ENCODE measurements at places on chromosomes 2 and 18.

DNA sequence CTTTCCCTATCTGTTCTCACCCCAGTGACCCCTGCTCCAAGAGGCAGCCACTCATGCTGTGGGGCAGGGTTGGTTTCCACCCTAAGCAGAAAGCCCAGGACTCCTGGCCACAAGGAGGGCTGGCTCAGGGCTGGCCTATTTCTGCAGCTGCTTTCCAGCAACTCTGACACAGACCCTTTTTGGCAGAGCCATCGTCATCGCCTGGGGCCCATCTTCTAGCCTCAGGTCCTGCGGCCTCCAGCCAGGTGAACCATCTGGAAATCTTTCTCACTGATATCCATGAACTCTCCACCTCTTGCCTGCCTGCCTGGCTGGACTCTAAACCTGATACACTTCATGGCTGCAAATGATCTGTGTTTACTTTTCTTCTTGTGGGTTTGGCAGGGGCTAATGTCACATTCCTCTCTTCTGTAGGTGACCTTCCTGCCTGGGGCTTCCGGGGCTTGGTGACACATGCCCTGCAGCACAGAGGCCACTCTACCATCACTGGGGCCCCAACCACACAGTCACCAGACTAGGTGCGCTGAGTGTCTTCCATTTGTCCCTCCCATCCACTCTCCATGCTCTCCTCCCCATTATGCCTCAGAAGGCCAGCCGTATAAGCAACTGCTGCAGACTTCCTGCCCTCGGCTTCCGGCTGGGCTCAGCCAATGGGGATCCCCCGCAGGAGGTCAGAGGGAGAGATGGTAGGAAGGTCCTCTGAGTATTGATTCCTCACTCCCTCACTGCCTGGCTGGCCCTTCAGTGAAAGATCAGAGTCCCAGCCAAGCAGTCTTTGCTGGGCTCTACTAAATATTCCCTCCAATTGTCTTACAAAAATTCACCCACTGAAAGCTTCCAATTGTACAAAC lies 9.7 kb upstream of the COPS8 start:
- H3K4me3 ChIP-seq: no peak overlapping the region
- no peaks in the 10 kb centered on the region for H3K36me3 ChIP-seq
- no peaks in the 10 kb centered on the region for H3K4me1 ChIP-seq
- no peak for DNase-seq

- H3K27ac ChIP-seq: no peak overlapping the region
- DNase-seq: no peak
- no peak overlapping the region for H3K4me3 ChIP-seq
- no peaks in the 10 kb centered on the region for H3K4me1 ChIP-seq
Observed at GRCh38 chr2:196266351-196266750, 95.0 kb upstream of the STK17B start.

DNA sequence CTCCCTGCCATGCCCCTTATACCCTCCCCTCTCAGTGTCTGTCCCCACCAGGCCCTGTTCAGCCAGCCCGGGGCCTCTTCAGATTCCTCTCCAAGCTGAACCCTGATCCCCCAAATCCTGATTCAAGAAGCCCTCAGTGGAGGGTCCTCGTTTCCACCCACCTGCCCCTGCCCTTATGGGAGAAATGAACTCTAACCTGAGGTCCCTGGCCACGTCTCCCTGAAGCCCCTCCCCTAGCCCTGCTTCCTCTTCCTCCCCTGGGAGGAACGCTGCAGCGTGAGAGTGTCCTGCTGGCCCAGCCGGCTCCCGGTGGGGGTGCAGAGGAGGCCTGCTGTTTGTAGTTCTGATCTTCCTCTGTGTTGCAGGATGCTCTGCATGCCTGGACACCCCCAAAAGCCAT lies 56.7 kb upstream of the GLI2 start:
- no peaks in the 10 kb centered on the region for H3K36me3 ChIP-seq
- DNase-seq: no peak
- H3K4me1 ChIP-seq: no peaks in the 10 kb centered on the region
- H3K27ac ChIP-seq: no peak overlapping the region

GRCh38 chr2:55408098-55408882 lies 11.4 kb downstream of the CCDC88A start:
- H3K27me3 ChIP-seq: no peaks in the 10 kb centered on the region
- H3K27ac ChIP-seq: no peak overlapping the region
- H3K4me1 ChIP-seq: no peaks in the 10 kb centered on the region
- no peaks in the 10 kb centered on the region for H3K36me3 ChIP-seq
- DNase-seq: no peak

DNA sequence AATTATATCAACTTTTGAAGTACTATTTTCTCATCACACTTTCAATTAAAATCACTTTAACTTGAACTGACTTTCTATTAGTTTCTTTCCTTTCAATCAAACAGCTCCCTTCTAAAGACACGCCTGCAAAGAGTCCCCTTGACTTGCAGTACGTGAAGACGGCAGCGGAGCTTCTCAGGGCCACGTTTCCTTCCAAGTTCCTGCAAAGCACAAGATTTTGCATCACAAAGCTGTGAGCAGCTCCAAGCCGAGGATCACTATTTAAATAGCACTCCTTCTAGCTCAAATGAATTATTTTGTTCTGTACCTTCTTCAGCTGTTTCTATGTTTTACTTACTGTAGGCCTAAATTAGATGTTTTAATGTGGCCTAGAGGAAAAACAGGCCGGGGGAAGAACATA lies 30.8 kb downstream of the SH3YL1 start:
- no peak overlapping the region for H3K4me3 ChIP-seq
- H3K4me1 ChIP-seq: no peaks in the 10 kb centered on the region
- H3K36me3 ChIP-seq: no peaks in the 10 kb centered on the region
- H3K27me3 ChIP-seq: no peaks in the 10 kb centered on the region
- H3K27ac ChIP-seq: no peak overlapping the region

- H3K27ac ChIP-seq: no peak overlapping the region
- no peaks in the 10 kb centered on the region for H3K4me1 ChIP-seq
- no peak overlapping the region for H3K4me3 ChIP-seq
- no peaks in the 10 kb centered on the region for H3K36me3 ChIP-seq
Observed at GRCh38 chr2:68726100-68726499, 8.5 kb upstream of the ARHGAP25 start.

- no peak overlapping the region for H3K27ac ChIP-seq
- H3K27me3 ChIP-seq: no peaks in the 10 kb centered on the region
- peaks cover 8% of the 10 kb centered on the region for H3K4me1 ChIP-seq
- no peaks in the 10 kb centered on the region for H3K36me3 ChIP-seq
Observed at GRCh38 chr2:120289221-120289906, 36.7 kb downstream of the RALB start.
